ENCODE measurements at places on chromosomes 3 and 15.

GRCh38 chr3:114496466-114496865 lies 202.6 kb downstream of the TIGIT start:
- DNase-seq = no peak

GRCh38 chr3:129482721-129483120 lies 42.7 kb downstream of the IFT122 start:
- no peak for DNase-seq

DNA sequence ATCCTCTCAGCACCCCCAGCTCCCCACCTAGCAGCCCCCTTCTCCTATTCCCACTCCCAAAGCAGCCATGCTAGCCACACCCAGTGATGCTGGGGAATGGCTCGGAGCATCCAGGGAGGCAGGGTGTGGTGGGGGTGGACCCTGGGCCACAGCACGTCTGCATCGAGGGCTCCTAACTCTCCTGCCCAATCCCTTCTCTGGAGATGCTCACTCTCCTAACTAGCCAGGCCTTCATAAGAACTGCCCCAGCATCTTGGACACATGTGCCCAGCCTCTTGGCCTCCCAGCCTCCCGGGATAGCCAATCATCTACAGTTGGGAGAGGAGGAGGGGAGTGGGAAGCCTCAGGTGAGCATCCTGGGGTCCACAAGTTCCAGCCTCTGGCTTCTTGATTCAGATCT lies 2.7 kb downstream of the PCBP4 start:
- DNase-seq = no peak

- no peak for DNase-seq
These were observed 7.9 kb upstream of the CILP start for GRCh38 chr15:65219137-65219536.

GRCh38 chr3:148958696-148959095 lies 32.6 kb upstream of the GYG1 start:
- DNase-seq = no peak

- DNase-seq = no peak
These were observed 49.7 kb downstream of the CD200 start for GRCh38 chr3:112382543-112383160.

DNA sequence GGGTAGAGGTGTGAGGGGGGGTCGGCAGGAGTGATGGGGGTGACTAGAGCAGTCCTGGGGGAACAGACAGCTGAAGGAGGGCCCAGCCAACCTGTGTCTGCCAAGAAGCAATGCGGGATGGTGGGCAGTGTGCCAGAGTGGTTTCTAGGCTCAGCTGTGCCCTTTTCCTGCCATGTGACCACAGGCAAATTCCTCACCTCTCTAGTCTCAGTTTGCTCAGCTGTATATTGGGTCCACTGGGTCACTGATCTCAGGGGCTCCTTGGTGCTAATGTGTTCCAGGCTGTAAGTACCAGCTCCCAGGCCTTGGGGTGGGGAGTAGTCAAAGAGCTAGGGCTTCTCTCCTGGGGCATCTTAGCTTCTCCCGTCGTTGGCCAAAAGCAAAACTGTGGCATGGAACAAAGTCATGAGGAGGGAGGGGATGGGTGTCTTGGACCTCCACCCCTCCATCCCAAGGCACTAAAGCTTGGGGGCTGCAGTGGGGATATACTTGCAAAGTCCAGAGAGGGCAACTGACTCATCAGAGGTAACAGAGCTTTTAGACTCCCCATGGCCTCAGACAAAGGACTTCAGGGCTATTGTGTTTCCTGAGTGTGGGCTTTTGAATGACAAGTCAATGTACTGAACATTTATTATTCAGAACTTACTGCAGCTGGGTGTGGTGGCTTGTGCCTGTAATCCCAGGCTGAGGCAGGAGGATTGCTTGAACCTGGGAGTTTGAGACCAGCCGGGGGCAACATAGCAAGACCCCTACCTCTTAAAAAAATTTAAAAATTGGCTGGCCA lies 20.9 kb downstream of the SMAD6 start:
- DNase-seq = no peak

GRCh38 chr3:19702416-19703078 lies 231.5 kb downstream of the EFHB start:
- no peak for DNase-seq

GRCh38 chr15:45276831-45277230 lies 24.8 kb downstream of the SLC28A2 start:
- no peak for DNase-seq

GRCh38 chr3:37967260-37967881 lies 23.2 kb upstream of the VILL start:
- DNase-seq = peak; percentile 52

GRCh38 chr3:112038863-112039262 lies 4.3 kb downstream of the TMPRSS7 start:
- no peak for DNase-seq

DNA sequence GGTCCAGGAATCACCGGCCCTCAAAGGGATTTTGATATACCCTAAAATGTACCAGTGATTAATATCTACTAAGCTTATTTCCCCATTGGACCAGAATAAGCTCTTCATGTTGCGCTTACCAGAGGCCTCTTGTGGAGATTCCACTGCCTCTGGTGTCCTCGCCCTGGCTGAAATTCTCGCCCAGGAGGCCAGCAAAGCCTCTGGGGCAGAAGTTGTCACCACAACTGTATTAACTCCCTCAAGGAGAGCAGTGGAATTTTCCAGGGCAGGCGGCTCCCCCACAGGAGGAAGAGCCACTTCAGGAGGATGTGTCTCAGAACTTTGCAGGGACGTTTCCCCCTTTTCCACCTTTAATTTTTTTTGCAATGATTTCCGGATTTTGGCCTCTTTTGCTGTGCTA lies 6.9 kb downstream of the DPPA4 start:
- no peak for DNase-seq

DNA sequence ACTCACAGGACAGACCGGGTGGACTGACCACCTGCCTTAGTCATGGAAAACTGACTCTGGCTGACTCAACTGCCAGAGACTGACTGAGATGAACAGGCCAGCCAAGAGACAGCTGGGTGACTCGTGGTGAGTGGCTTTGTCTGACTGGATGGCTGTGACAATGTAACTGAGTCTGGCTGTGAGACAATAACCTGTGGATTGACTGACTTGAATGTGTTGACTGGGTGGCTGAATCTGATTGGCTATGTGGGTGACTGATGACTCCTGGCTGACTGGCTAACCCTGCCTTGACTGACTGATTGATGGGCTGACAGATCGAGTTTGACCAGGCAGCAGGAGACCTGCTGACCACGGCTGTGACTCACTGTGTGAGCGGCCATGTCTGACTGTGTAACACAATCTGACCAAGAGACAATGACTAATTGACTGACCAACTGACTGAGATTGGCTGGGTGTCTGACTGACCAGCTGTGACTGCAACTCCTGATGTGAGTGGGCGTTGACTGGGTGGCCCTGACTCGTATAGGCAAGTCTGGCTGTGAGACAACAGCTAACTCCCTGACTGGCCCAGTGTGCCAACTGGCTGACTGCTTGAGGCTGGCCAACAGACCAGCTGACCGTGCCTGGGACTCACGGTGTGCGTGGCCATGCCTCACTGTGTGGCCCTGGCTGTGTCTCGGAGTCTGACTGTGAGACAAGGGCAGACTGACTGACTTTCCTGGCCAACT lies 509.1 kb downstream of the SHQ1 start:
- peak; percentile 88 for DNase-seq

- no peak for DNase-seq
These were observed 9.6 kb downstream of the XCR1 start for GRCh38 chr3:46017720-46018119.

All from fibroblast of the conjunctiva (primary cell).